Foreskin melanocyte (primary cell): ENCODE measurements at places on chromosomes 1 and 21.

- DNase-seq: no peak
Observed at GRCh38 chr1:161987303-161987702, 36.4 kb downstream of the OLFML2B start.

- no peak for DNase-seq
Observed at GRCh38 chr1:8343044-8343443, 25.1 kb downstream of the SLC45A1 start.

DNA sequence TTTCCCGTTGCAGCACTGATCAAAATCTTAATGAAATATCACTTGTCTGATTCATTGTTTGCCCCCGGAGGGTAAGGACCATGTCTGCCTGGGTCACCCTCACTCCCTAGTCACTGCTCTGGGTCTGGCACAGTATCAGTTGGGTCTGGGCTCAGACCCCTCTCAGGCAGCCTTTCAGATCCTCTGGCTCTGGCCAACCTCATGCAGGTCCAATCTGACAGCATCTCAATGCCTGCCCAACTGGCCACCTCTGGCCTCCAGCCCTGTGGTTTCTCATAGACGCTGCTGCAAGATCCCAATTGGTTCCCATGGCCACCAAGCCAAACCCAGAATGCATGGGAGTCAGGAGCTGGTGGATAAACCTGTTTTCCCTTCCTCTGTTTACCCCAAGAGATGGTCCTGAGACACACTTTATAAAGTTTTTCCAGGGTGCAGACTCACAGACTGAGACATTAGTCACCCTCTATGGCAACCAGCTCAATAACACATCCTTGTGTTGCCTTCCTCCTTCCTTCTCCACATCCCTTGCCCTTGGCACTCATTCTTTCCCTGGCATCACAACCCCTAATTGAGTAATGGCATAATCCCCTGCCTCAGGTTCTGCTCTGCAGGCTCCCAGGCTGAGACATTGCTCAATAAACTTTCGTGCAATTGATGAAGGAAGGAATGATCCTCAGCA is 199.2 kb downstream of the GRIK3 start:
- DNase-seq: no peak

GRCh38 chr1:115423776-115424175 is 85.7 kb upstream of the NGF start:
- DNase-seq: no peak

- no peak for DNase-seq
Observed at GRCh38 chr1:196774603-196775002, at the start of gene CFHR3. Gene CFHR3, plus strand, starts transcription at chr1:196774840. Its CDS starts 47 bp downstream, at chr1:196774887.

- DNase-seq: no peak
Observed at GRCh38 chr1:161115132-161115711, 2.6 kb downstream of the PFDN2 start.

DNA sequence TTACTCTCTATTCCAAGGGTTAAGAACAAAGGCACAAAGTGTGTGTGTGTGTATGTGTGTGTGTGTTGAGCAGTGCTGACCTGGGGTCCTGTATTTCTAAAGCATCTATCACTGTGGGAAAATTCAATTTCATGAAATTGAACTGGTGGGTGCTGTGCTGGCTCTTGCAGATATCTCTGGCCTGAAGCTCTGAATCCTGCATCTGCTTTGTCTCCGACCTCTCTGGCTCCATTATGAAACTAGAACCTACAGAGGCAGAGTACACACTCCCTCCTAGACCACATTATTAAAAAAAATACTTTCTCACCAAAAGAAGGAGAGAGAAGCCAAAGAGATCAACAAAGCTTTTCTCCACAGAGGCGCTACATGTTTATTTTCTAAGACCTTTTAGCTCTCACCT is 88.4 kb upstream of the PDE4B start:
- no peak for DNase-seq

DNA sequence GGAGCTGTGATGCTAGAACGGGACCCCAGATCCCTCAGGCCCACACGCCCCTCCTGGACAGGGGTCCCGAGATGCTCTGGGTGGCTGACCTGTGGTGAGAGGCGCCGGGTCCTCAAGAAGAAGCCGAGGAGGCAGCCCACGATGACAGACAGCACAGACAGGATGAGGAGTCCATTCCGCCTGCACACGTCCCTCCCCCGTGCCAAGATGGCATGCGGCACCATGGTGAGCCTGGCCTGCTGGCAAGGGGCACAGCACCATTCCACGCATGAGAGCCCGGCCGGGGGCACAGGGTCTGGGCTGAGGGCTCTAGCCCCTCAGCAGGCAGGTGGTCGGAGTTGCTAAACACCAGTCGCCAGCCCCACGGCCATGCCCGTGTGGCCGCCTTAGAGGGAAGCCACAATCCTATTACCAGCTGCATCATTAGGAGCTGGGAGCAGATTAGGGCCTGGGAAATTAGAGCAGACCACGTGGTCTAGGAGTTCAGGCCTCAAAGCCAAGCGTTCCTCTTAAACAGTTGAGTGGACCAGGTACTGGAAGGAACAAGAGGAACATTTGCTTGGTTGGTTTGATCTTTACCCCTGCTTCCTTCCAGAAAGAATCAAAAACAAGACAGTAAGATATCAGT is at the start of gene SLC1A7:
SLC1A7 (minus strand) TSS at position 413 of the 628 bp plus-strand sequence; CDS start at position 224, 189 bp downstream.
- DNase-seq: no peak

GRCh38 chr21:21750124-21750825 is 752.1 kb downstream of the NCAM2 start:
- DNase-seq: peak; percentile 10

DNA sequence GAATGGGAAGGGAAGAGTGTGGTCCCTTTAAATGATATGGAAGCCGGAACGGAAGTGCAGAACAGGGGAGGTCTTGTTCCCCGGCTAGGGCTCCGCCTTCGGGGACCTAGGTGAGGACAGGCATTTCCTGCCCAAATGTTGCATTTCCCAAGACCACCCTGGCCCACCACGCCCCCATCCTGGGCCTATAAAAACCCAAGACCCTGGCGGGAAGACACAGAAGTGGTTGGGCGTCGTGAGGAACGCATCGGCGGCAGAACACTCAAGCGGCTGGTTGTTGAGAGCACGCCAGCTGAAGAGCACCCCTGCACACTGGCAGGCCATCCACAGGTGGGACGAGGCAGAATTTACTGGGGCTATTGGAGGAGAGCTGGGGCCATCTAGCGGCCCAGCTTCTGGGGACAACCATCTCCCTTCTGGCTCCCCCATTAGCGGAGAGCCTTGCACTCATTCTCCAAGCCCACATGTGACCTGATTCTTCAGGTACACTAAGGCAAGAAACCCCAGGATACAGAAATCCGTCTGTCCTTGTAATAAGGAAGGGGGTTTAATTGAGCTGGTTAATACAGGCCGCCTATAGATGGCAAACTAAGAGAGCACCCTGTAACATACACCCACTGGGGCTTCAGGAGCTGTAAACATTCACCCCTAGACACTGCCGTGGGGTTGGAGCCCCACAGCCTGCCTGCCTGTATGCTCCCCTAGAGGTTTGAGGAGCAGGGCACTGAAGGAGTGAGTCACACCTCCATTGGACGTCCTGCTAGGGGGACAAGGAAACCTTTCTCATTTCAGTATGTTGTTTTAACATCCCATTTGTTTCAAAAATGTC is 1327.9 kb downstream of the BRINP3 start:
- DNase-seq: no peak

DNA sequence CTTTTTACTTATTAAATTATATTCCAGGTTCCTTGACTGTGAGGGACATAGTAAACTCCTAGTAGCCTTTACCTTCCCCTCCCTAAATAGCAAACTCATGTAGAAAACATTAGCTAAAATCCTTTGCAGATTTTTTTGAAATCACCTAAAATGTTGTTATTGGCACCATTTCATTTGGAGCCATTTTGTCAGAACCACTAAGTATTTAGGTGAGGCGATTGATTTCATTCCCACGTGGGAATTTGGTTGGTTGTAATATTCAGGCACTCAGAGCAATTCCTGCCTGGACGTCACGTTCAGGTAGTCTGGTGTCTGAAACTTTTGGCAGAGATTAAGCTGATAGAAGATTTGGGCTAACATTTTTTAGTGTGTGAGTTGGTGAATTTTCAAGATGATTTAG is 84.3 kb downstream of the CAMTA1 start:
- no peak for DNase-seq

- no peak for DNase-seq
Observed at GRCh38 chr1:89206373-89206772, 7.6 kb upstream of the GBP4 start.

DNA sequence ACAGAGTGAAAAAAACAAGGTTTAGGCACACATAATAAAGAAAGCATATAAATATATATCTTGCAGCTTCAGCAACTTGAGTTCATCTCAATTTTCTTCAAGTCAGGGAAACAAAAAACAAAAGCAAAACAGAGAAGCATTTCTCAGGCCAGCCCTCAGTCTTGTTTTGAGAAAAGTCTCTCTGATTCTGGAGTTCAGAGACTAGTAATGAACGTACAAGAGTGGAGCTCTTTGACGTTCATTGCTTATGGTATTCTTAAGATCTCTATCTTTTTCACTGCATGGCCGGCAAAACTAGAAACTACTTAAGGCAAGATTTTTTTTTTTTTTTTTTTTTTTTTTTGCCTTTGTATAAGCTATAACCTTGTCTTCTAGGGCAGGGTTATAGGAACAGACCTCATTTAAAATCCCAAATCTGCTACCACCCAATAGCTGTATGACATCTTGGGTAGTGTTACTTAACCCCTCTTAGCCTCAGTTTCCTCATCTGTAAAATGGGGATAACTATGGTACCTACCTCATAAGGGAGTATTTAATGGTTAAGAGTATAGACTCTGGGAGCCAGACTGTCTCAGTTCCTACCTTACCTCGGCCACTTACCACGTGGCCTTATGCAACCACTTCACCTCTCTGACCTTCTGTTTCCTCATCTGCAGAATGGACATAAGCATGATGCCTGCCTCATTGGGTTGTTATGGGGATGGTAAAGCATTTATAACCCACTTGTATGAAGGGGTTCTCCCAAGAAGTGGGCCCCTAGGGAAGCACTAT is 33.6 kb downstream of the LMO4 start:
- no peak for DNase-seq

GRCh38 chr1:177959811-177960515 is 9.9 kb downstream of the SEC16B start:
- no peak for DNase-seq

DNA sequence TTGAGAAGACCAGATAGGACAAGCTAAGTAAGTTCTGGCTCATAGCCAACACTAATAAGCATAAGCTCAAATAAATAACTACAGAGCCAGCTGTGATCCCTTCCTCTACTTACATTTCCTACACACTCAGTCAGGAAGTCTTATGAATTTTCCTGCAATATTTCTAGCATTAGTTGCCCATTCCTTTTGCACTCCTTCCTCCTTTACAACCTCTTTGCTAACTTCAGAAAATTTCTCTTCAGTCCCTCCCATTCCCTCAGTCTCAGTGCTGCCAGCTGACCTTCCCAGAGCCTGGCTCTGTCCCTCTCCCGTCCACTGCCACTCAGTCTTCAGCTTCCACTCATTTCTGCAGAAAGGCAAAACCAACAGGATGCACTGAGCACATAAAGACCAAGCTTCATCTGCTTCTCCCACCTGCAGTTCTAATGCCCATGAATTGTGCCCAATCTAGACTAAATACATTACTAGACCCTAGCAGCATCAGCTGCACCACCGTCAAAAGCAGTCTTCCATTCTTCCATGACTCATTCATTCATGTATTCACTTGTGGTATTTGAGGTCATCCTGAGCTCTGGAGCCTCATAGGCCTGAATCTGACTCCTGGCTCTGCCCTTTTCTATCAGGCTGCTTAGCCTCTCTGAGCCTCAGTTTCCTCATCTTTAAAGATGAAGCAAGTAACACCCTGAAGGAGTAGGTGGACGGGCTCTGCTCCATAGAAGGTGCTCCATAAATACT is 54.6 kb upstream of the SIPA1L2 start:
- no peak for DNase-seq

DNA sequence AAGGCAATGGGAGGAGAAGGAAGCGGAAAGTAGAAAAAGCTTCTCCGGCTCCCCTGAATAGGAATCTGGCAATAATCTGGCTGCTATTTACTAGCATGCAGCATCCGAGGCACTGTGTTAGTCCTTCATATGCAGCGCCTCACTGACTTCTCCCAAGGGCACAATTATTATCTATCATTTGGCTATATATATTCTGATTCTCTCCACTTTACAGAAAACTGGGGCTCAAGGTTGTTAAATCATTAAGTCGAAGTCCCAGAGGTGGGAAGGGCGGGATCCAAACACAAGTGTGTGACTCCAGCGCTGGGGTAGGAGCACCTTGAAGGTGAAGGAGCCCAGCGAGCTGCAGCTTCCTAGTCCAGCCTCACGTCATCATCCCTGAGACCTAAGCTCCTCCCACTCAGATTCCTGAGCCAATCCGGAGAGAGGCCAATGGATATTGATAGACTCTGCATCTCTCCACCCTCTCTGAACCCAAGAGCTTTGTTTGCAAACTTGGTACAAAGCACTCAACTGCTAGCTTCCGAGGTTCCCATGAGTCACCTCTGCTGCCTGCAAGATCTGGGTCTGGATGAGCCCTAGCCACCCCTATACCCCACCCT is 16.6 kb upstream of the EYA3 start:
- DNase-seq: no peak

- no peak for DNase-seq
Observed at GRCh38 chr1:93694039-93694438, 12.4 kb upstream of the BCAR3 start.

DNA sequence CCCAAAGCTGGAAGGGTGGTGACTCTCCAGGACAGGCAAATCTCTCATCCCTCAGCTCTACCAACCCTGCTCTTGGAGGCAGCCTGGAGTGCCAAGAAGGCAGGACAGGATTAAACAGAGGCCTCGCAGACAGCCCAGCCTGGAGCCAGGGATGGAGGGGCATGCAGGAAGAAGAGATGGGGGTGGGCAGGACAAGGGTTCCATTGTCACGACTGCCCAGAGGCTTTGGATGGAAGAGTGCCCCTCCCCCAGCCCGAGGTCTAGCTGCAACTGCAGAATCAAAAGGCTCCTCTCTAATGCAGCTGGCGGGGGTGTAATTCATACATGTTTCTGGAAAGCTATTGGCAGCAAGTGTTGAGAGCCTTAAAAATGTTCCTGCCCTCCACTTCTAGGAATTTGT is 8.8 kb downstream of the RAB7B start:
- peak; percentile 97 for DNase-seq

GRCh38 chr21:34073749-34074282 is 438 bp downstream of the MRPS6 start:
- DNase-seq: no peak

DNA sequence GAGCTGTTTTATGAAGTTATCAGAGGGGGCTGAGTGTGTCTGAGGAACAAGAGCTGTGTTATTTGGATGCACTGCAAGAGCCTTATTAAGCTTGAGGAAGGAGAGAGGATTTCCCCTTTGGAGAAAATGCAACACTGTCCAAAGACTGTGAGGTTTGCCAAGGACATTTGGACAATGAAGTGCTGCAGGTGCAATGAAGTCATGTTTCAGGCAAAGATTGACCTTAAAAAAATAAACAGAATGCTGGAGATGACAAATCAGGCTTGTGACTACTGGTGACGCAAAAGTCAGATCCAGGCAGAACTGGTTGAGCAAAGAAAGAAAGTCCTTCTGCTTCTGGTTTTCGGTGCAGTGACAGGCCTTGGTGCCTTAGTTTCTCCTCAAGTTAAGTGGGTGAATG is 125.2 kb upstream of the KIAA0040 start:
- DNase-seq: no peak

- DNase-seq: no peak
Observed at GRCh38 chr1:246860401-246860800, 71.3 kb downstream of the AHCTF1 start.
